ENCODE measurements at places on chromosomes 2 and 18. TPM values are rescaled to one million over a fixed set of nuclear protein-coding genes. Genes with fewer than 3 reads are reported as not detected.

Gene FAP
- 161 TPM for total RNA-seq

Gene HOXD12
- 1.9 TPM for total RNA-seq

Gene ACADL
- 6.0 TPM for total RNA-seq

Gene TMEM163
- total RNA-seq, result 3.4 TPM

Gene LYPD6B
- 4.3 TPM for total RNA-seq

Gene GCG
- 2.4 TPM for total RNA-seq

Gene TRAPPC8
- total RNA-seq, result 44.1 TPM

GRCh38 chr2:39179974-39180960 is 59.4 kb upstream of the SOS1 start:
- no peak for DNase-seq

- DNase-seq, result no peak
Observed at GRCh38 chr2:73088211-73088610, 16.7 kb upstream of the SFXN5 start.

DNA sequence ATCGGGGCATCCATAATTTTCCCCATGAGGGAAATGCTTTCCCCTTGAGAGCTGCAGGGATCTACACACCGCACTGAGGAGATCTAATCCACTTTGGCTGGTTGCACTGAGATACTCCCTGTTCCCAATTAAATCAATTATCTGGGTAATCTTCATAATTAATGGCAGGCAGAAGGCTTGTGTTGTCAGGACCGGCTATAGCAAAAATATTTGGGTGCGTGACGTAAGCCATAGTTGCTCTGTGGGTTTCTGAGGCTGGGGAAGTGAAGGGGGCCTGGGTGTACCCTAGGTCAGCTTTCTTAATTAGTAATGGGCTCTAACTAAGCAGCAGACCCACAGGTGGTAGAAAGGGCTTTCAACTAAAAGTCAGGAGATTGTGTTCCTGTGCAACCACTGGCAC is 62.8 kb upstream of the UPP2 start:
- DNase-seq, result no peak

- no peak for DNase-seq
Observed at GRCh38 chr2:38279201-38279600, 97.9 kb downstream of the ATL2 start.

GRCh38 chr2:194735837-194736542 is 921.0 kb upstream of the SLC39A10 start:
- DNase-seq, result no peak

DNA sequence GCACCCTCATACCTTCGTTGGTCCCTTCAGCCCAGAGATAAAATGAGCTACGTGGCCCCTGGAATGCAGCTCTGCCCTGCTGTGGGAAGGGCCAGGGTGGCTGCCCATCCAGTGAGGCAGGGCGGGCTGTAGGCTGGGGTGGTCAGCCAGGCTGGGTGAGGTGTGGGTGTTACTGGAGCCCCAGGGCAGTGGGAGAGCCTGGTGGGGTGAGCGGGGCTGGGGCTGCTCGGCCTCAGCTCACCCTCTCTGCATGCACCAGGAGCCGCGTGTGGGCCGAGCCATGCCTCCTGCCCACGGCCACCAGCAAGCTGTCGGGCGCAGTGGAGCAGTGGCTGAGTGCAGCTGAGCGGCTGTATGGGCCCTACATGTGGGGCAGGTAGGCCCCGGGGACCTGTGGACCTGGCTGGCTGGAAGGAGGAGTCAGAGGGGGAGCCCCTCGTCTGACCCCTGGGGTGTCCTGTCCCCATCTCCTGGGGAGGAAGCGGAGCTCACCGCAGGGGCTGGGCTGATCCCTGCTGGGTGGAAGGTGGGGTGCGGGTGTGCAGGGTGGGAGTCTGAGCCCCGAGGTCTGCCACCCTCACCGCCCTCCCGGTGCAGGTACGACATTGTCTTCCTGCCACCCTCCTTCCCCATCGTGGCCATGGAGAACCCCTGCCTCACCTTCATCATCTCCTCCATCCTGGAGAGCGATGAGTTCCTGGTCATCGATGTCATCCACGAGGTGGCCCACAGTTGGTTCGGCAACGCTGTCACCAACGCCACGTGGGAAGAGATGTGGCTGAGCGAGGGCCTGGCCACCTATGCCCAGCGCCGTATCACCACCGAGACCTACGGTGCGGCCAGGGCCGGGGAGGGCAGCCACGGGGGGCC is 5.5 kb downstream of the RNPEPL1 start:
- DNase-seq, result no peak

GRCh38 chr18:22827741-22828140 is 105.4 kb upstream of the RBBP8 start:
- no peak for DNase-seq

- no peak for DNase-seq
Observed at GRCh38 chr2:166092889-166093288, 34.9 kb downstream of the SCN1A start.

- DNase-seq, result peak; percentile 86
Observed at GRCh38 chr18:43277164-43277600, at the start of gene SYT4. TSS of gene SYT4 (minus strand) at chr18:43277490. CDS start at chr18:43277281, 209 bp downstream.

GRCh38 chr2:103396152-103396551 is 634.3 kb downstream of the TMEM182 start:
- DNase-seq, result no peak

GRCh38 chr2:46074501-46074900 is 222.7 kb upstream of the EPAS1 start:
- no peak for DNase-seq

- no peak for DNase-seq
Observed at GRCh38 chr2:187988348-187988747, 303.3 kb upstream of the GULP1 start.

GRCh38 chr2:95353613-95354468 is 48.7 kb upstream of the FAHD2A start:
- DNase-seq, result no peak

DNA sequence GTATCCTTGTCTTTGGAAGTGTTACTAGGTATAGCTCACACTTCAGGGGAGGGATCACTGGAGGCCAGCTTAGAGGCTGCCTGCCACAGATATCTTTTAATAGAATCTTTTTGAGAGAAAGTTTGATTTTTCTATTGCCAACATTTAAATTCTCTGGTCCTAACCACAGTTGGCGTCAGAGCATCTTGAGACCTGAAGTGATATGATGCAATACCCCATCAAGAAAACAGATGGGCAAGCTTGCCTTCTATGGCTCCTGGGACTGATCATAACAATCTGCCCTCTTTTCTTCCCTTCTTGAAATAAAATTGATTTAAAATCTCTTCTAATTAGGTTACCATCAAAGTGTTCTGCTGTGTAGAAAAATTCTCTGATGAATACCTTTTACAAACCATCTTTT is 105.5 kb upstream of the ACKR3 start:
- DNase-seq, result no peak

GRCh38 chr18:67041334-67041733 is 437.4 kb upstream of the CDH19 start:
- no peak for DNase-seq

- DNase-seq, result no peak
Observed at GRCh38 chr2:19753314-19753713, 148.5 kb downstream of the TTC32 start.

GRCh38 chr2:111105926-111106325 is 14.8 kb upstream of the BCL2L11 start:
- no peak for DNase-seq

DNA sequence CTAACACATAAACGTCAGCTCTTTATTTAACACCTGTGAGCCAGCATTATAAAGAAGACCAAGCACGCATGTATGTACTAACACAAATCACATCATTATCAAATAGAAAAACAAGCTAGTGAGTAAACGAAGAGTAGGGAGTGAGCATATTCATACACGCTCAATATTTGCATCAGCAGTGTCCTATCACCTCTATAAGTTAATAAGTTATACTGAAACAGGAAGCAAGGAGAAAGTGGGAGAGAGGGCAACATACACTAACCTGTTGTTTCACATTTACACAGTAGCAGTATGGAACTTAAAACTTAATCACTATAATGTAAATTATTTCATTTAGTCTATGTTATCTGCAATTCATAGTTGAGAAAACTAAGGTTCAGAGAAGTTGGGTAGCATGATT is 321.5 kb upstream of the TANK start:
- no peak for DNase-seq

GRCh38 chr18:27185025-27185763 is at the start of gene CHST9:
TSS of gene CHST9 (minus strand) at chr18:27185308. CDS start at chr18:27142809, 42,499 bp downstream.
- DNase-seq, result no peak

GRCh38 chr2:605674-606608 is 71.3 kb downstream of the TMEM18 start:
- no peak for DNase-seq

GRCh38 chr2:136006658-136007057 is 21.2 kb upstream of the DARS1 start:
- no peak for DNase-seq

GRCh38 chr18:78647018-78647417 is 332.6 kb upstream of the SALL3 start:
- no peak for DNase-seq

DNA sequence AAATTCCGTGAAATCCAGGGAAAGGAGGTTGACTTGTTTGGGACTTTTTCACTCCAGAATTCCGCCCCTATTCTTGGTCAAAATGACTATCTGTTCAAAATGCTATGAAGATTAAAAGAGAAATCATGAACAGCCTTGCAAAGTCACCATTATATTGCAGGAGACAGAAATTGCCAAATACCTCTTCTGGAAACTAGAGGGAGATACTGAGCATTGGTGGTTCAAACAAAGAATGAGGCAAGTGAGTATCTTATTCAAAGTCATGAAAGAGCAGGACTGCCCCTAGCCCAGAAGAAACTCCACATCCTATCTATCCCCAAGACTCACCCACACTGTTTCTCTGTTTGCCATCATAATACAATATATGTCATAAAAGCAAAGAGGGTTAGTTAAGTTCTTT is 862.3 kb upstream of the POU3F3 start:
- no peak for DNase-seq

DNA sequence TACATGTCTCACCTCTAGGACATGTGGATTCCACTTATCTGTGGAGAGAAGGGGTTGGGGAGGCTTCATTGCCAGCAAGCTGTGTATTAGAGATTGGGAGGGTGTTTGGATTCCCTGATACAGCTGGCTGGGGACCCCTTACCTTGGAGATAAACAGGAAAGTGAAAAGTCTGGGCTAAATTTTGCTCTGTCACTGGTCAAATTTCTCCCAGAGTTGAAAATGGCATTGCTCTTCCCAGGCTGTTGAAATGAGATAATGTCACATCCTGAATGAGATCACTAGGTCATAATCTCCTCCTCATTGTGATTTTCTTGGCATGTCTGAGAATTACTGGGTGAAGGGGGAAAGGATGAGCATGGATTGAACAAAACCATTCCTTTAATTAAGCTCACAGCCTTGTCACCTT is 265.0 kb upstream of the PARD3B start:
- no peak for DNase-seq

DNA sequence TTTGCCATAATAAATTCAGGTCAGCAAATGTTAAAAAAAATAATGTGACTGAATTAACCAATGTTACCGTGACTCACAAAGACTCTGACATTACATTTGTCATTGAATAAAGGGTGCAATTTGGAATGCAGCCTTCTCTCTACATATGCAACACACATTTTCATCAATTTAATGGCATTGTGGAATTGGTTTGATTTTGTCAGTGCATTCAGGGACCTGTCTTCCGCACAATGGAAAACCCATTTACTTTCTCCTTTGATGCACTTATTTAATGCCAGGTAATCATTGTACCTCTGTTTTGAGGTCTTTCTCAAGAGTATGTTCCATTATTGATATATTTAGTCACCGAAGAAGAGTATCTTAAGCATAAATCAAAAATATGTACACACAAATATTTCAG is 1099.3 kb downstream of the SOCS6 start:
- DNase-seq, result no peak

- DNase-seq, result no peak
Observed at GRCh38 chr2:197869501-197870111, 65.2 kb downstream of the PLCL1 start.

GRCh38 chr2:209388446-209389037 is 35.3 kb upstream of the MAP2 start:
- DNase-seq, result no peak
